Pancreas (tissue), 10 donors: ENCODE measurements at places on chromosomes 12 and 14. TPM values are rescaled to one million over a fixed set of nuclear protein-coding genes. Genes with fewer than 3 reads are reported as not detected.

GRCh38 chr12:4743046-4743445, 22.8 kb downstream of the GALNT8 start:
- DNase-seq, result no peak

- no peak for DNase-seq
These were observed 580.2 kb downstream of the MED13L start for GRCh38 chr12:115697340-115697739.

- no peak for DNase-seq
These were observed 248.5 kb downstream of the NELL2 start for GRCh38 chr12:44627387-44628166.

GRCh38 chr12:68667896-68668295, 18.9 kb upstream of the NUP107 start:
- DNase-seq, result no peak

The STAT2 gene
- 48.4 TPM for polyA plus RNA-seq

The CLEC4D gene
- polyA plus RNA-seq, result not detected
